ENCODE measurements at places on chromosomes 1 and 21. TPM values are rescaled to one million over a fixed set of nuclear protein-coding genes. Genes with fewer than 3 reads are reported as not detected.

CCDC30 gene
- 1.5 TPM for total RNA-seq

PCSK9 gene
- total RNA-seq, result 0.26 TPM

DIPK1A gene
- total RNA-seq, result 12.4 TPM

SLAMF7 gene
- 7.9 TPM for total RNA-seq

DNA sequence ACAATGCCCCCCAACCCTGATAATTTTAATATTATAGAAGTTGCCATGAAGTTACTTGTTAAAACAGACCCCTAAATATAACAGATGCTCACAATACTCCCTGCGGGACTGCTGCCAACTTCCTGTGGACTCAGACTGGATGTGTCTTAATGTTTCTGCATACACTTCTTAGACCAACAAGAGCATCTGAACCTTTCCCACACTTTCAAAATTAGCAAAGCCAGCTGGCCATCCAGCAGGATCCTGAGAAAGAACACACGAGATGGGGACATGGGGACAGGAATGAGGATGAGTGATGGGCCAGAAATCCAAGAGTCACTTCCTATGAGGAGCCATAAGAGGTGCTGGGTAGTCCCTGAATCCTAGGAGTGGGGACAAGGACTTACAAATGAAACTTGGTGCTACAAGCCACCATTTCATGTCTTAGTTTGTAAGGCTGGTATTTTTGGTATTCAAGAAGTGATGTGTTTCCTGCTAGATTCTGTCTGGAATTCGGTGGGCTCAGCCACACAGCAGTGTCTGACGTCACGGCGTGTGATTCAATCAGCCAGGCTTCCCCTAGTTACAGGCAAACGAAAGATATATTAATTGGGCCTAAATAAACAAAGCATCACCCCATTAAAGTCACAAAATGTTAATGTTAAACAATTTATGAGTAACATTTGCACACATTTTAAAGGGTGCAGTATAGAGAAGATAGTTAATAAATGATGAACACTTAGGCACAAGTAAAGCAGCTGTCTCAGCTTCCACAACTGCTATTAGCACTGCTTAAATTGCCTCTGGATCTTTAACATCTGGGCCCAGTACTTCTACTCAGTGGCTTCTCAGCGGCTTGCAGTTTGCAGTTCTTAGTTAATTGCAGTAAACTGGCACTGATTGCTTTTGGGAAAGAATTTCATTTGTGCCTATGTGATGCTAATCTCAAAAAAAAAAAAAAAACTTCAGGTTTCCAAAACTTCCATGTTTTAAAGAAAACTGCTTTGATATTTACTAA lies 41.2 kb upstream of the RGS8 start:
- DNase-seq, result no peak

- no peak for DNase-seq
Observed at GRCh38 chr1:226915672-226915995, 24.5 kb upstream of the COQ8A start.

DNA sequence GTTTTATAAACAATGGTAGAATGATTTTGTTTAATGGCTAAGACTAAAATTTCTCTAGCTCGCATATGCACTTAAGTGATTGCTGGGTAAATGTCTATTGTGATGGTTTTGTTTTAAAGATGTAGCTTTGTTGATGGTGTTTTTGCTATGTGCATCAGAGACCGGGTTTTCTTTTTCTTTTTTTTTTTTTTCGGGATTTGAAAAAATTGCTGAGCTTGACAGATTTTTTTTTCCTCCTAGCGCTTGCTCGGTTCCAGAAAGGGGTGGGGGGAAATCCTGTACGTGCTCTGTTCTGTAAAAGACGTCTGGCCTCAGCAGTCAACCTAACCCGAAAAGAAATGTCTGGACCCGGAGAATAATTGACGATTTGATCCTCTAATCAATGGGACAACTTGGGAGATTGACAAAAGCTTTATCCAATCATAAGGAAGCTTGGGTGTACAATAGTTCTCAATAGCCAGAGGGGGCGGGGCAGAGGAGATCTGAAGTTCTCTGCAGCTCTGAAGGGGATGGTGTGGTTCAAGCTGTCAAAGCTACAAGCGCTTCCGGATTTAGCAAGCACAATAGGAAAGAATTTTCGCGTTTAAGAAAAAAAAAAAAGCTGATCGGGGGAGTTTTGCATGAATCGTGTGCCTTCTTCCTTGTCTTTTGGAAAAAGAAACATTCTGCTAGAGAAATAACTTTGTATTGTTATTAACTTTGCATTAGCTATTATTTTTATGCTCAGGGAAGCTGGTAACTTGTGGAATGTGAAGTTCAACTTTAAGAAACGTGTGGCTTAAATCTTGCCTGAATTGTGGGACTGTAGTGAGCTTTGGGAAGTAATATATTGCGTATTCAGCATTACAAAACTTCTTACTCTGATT lies 4.5 kb upstream of the NFIA start:
- DNase-seq, result peak; percentile 99

DNA sequence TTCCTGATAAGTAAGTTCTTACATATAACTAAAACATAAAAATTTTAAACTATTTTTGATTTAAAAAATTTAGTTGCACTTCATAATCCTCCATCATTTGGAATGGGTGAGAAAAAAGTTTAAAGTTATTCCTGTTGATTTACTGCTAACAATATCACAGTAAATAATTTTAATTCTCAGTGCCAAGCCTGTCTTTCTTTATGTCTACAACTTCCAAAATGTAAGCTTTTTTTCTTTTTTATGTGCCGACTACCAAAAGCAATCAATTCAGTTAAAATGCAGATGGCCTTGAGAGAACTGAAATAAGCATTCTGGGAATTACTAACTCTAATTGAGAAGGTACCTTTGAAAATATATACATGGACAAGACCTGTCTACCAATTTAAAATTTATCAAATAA lies 1224.3 kb upstream of the B3GALT2 start:
- DNase-seq, result no peak

- no peak for DNase-seq
Observed at GRCh38 chr1:153094426-153094825, at the start of gene SPRR2E. Gene SPRR2E (minus strand): TSS chr1:153094526. CDS start chr1:153093751, 775 bp downstream.

GRCh38 chr21:45574691-45575090 lies 32.5 kb upstream of the SLC19A1 start:
- DNase-seq, result no peak

Measured in SK-MEL-5 (cell line).